ENCODE measurements at places on chromosomes 13 and 19.

DNA sequence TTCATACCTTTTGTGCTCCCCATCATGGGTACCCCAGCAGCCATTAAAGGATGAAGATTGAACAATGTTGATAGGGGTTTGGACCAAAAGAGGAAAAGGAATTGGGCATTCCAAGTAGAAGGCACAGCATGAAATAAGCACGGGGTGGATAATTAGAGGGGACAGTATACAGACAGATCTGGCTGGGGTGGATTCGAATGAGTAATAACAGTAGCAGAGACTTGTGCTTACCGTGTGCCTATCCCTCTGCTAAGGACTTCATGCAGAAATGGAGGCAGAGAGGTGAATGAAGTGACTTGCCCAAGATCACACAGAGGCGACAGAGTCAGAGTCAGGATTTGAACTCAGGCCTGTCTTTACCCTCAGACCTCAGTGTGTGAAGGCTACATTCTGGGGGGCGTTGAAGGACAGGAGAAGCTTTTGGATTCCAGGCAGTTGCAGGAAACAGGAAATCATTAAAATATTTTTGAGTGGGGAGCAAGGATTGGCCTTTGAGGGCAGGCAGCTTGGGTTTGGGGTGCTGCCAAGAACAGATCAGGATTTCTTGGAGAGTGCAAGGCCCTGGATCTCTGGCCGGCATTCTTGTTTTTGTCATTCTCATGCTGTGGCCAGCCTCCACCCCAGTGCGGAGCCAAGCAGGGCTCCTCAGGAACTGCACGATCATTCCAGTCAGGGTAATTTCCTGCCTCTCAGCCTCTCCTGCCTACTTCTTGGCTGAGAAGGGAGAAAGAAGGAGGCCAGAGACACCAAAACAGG lies 18.7 kb downstream of the PAF1 start:
- no peak for DNase-seq

- no peak for DNase-seq
Measured at GRCh38 chr19:18675779-18676178, 7.7 kb upstream of the CRTC1 start.

DNA sequence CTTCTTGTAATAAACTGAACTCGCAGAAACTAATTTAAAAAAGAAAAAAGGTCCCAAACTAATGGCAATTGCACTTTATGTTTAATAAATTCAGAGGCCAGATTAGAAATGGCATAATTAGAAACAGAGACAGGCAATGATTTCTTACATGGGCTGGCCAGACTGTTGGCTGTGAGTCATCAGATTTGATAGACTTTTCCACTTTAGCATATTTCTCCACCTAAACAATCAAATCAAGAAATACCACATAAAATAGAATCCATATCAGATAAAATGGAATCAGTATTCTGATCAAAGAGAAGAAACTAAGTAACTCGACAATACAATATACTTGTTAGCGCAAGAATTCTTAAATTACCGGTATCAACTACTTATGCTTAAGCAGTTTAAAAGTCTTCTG lies 29.0 kb downstream of the EXOSC8 start:
- DNase-seq = no peak

DNA sequence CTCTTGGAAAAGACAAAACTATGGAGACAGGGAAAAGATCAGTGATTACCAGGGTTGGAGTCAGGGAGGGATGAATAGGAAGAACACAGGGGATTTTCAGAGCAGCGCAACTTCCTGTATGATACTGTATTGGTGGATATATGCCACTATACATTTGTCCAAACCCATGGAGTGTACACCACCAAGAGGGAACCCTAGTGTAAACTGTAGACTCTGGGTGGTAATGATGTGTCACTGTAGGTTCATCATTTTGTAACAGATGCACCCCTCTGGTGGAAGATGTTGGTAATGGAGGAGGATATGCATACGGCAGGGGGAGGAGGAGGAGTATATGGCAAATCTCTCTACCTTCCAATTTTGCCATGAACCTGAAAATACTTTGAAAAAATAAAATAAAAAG lies 68.1 kb downstream of the UFM1 start:
- DNase-seq = peak; percentile 25

All from suppressor macrophage treated with lipopolysaccharide for 4 hours (primary cell).